ENCODE measurements at places on chromosomes 3 and 15.

DNA sequence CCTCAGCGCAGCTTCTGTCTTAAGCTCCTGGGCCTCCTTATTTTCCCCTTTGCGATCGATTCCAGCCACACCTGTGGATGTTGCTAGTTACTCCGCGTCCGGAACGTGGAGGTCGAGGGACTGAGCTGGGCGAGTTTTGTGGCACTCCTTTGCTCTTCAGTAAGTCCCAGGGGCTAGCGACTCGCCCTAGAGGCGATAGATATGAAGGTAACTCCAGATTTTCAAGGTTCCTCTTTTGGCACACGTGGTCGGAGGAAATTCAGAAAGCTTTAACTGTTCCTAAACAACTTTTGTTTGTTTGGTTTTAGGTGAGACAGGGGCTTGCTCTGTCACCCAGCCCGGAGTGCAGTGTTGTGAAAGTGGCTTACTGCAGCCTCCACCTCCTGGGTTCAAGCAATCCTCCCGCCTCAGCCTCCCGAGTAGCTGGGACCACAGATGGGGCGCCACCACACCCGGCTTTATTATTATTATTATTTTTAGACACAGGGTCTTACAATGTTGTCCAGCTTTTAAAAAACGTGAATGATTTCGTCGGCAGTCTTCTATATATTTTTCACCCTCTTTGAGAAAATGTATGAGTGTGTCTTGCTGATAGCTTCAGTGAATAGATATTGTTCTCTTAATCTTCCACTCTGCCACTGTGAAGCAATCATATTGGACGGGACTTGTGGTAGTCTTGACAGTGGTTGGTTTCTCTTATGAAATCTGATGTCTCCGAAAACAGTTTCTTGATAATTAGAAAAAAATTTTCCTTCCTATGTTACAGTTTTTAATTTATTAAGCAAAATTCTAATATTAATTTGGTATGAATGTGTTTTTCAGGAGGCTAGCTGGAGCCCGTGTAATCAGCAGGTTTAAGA, 785 bp downstream of the MFSD1 start:
- no peak for DNase-seq

GRCh38 chr15:56821721-56822425, 88.6 kb upstream of the ZNF280D start:
- DNase-seq = no peak

GRCh38 chr3:791442-791841, 301.4 kb upstream of the CNTN6 start:
- DNase-seq = no peak

DNA sequence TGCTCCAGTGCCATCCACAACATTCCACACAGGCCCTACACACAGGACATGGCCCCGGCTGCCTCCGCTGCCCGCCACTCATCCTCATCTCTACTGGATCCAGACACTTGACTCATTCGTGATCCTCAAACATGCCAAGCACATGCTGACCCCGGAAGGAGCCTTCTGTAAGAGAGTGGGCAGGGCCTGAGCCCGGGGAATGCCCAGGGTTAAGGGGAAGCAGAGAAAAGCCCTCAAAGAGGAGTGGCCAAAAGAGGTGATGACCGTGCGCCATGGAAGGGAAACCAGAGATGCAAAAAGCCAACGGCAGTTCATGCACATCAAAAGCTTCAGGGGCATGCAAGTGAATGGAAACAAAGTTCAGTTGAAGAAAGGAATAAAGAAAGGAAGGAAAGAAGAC, 46.1 kb downstream of the RFTN1 start:
- no peak for DNase-seq

DNA sequence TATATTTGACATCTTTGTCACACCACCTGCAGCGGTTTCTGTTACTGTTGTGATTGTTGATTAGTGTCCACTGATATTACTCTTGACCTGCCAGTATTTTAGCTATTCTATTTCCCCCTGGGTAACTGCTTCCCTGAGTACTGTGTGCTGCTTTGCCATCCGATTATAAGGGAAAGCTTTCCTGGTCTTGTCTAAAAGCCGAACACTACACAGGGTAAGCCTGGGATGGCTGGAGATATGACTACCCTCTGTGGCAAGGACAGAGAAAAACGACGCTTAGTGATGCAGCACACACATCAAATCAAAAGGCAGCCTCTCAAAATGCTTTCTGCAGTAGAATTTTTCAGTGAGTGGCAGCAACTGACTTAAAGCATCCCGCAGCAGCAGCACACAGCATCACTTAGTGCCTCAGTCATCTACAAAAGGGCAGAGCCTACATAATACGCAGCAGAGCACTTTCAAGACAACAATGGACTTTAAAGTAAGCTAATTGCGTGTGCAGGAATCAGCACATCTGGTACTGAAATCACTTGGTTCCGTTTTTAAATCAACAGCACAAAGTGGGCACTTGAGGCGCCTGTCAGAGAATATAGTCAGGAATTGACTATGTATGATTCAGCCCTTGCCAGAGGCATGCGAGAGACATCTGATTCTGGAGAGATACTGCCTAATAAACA, 656.3 kb upstream of the TGFBR2 start:
- no peak for DNase-seq

GRCh38 chr3:184693011-184693975, 18.6 kb downstream of the MAGEF1 start:
- no peak for DNase-seq

DNA sequence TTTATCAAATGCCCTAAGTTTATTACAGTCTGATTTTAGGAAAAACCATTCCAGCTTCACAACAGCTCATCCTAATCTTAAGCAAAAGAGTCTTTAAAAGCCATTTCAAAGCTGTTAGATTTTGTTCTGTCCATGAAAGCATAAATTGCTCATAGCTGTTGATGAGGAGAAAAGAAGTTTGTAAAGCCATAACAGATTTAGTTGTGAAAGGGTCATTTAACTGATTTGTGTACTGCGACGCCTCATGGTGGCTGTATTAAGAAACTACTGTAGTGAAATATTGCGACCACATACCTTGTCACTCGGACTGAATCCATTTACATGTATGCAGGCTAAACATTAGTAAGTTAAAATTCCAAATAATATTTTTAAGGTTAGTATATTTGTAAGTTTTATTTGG, 20.9 kb downstream of the BBX start:
- DNase-seq = no peak

- no peak for DNase-seq
Observed at GRCh38 chr3:24740326-24740725, 245.7 kb upstream of the THRB start.

- no peak for DNase-seq
Observed at GRCh38 chr3:45496555-45496954, 98.0 kb upstream of the LIMD1 start.

DNA sequence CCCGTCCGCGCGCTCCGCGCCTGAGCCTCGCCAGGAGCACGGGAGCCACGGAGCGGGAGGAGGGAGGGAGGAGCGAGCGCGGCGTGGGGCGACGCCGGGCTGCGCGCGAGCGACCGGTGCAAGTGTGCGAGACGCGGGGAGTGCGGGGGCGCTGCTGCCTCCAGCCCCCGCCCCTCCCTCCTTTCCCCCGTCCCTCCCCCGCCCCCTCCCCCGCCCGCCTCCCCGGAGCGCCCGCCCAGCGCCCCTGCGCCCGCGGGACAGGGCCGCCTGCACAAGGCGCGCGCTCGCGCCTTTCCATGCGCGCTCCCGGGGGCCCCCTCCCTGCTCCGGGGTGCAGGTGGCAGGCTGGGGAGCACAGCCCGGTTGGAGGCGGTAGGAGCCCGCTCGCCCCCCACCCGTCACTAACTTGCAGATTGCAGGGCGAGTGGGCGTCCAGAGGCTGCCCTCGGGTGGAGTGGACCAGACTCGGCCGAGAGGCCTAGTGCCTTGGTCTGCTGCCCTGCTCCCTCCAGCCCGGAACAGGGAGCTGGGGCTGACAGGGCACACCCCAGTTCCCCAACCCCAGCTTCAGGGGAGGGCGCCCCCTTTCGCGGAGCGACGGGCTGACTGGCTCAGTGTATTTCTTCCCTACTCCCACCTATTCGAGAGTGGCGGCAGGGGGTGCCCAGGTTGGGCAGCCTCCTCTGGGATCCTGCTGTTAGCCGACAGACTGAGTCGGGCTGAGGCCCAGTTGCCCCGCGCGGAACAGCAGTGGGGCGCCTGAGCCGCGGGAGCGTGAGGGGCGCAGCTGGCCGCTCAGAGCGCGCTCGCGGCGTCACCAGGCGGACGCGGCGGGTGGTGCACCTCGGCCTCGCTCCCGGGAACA, at the start of gene WNT7A:
WNT7A (minus strand) TSS at position 126 of the 865 bp plus-strand sequence. CDS start 255 bp downstream, outside the sequence.
- DNase-seq = no peak

DNA sequence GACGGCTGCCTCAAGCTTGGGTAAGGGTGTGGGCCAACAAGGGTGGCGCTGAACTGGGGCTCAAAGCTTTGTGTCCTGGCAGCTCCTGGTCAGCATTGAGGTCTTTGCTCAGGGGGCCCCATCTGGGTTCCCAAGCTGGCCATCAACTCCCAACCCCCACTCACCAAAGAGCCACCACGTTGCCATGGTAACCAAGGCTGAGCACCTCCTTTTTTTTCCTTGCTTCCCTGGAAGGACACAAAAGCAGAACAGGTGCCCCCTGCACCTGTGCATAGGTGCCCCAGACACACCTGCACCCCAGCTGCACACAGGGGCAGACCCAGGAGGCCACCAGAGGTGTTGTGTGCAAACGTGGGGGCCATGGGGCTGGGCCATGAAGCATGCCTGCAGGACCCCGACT, 16.5 kb downstream of the UROC1 start:
- DNase-seq = no peak

DNA sequence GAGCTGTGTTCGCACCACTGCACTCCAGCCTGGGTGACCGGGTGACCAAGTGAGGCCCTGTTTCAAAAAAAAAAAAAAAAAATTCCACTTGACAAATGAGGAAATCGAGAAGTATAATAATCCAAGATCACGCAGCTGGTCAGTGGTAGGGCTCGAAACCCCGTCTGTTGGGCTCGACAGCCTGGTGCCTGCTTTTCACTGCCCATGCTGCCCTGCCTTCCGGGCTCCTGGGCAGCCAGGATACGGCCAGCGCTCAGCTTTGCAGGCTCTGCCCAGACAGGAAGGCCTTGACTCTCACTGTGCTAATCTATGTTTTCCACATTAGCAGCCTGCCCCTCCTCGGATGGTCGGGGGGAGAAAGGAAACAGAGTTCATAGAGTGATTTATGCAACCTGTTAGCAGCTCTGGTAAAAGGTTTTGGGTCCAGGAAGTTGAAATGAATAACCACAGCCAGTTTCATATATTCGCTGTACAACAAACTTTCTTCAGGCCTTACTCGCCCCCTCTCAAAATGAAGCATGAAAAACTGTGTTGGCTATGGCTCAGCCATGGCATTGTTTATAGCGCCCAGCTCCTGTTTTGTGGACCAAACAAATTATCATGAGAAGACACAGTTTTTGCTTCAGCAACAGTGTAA, 108.8 kb downstream of the XXYLT1 start:
- no peak for DNase-seq

DNA sequence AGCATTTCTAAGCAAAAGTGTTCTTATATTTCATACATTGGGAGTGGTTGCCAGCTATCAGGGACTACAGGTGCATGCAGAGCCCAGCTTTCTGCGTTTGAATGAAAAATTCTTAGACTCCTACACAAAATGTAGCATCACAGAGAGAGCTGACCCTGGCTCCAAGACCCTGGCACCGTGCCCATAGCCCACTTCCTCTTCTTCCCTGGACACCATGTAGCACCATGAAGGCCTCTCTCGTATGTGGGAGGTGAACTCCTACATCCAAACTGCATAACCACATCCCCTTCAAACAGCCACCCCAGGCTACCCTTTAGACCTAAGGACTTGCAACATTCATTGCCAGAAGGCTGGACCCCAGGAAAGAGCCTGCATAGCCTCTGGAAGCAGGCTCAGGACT, 35.8 kb upstream of the ATOSA start:
- no peak for DNase-seq

DNA sequence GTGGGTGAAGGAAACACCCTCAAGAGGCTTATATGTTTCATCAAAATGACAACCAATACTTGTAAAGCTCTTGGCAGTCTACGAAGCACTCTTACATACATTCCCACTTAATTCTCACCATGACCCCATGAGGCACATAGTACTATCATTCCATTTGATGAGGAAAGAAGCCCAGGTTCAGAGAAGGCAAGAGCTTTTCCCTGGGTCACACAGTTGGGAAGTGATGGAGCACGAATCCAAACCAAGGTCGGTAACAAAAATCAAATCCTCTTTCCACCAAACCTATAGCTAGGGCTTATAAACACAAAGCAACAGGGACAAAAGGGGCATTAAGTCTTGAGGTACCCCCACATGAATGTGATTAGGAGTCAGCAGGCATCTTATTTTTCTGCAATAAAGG, 187.1 kb downstream of the UACA start:
- no peak for DNase-seq

DNA sequence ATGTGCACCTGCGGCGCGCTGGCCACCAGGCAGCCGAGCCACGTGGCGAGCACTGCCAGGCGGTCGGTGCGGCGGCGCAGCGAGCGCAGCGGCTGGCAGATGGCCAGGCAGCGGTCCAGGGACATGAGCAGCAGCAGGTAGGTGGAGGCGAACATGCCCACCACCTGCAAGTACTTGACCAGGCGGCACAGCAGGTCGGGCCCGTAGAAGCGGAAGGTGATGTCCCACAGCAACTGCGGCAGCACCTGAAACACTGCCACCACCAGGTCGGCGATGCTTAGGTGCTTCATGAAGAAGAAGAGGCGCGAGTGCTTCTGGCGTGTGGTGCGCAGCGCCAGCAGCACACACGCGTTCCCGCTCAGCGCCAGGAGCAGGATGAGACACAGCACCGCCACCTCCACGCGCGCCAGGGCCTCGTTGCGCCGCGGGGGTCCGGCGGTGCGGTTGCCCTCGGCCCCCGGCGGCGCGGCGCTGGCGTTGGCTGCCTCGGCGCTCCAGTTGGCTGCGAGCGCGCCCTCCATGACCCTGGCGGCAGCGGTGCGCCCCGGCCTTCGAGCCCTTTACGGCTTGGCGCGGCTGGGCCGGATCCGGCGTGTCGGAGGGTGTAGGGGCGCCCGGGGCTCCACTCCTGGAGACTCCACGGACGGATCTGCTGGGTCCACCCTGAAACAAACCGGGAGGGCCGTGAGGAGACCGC, 1.6 kb downstream of the OXTR start:
- no peak for DNase-seq

DNA sequence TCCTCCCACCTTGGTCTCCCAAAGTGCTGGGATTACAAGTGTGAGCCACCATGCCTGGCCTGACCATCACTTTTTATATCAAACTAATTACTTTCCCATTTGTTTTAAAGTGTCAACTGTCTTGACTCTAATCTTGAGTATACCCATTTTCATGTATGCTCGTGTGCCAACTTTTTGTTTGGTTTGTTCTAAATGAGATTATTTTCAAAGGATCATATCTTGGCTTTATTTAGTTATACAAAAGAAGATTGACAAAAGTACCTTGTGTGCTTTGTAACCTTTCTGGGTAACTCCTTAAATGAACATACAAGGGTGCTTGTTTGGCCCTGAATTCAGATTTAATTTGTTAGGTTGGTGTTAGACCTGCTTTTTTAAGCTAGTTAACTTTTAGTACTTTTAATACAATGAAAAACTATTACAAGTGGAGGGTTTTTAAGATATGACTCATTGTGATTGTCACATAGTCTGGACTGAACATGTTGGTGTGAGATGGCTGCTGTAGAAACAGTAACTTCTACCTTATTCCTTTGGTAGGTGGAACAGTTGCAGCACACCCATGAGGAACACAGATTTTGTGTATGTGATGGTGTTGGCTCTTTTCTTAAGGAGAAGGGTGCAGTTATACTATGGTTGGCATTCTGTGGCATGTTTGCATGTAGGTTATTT, 10.7 kb downstream of the KIF23 start:
- DNase-seq = no peak

GRCh38 chr3:153084431-153084830, 77.6 kb upstream of the RAP2B start:
- DNase-seq = no peak

- no peak for DNase-seq
Observed at GRCh38 chr3:114157321-114157720, 21.5 kb downstream of the DRD3 start.

GRCh38 chr3:16697443-16698147, 92.4 kb upstream of the DAZL start:
- peak; percentile 13 for DNase-seq
